ENCODE measurements at places on chromosomes 4 and X.
A peak's percentile ranks its signal among the peaks of the same experiment; 100 is the strongest.

DNA sequence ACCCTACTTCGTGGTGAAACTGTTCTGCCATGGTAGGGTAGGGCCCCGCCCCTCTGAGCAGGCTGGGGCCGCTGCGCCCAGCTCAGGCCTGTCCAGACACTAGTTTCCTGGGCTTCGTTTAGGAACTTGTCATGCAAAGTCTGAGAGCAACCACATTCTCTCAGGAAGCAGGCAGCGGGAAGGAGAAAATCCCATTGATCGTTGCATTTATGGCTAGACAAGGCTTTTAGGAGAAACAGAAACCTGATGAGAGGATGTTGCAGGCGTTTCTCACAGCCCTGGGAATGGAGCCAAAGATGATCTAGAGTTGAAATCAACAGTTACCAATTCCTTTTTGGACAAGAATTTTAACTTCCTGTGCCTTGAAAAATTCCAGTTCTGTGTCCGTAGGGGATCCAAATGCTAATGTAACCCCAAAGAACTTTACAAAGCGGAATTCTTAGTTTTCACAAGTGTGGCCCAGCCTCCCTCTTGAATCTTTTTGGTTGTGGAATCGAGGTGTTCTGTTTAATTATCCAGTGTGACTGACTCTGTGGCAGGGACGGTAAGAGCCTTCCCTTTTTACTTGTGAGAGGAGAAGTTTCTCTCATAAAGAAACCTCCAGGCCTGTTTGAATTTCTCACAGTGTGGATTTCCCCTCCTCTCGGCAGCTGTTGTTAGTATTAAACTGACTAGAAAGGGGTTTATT, 4.5 kb upstream of the CXCL9 start:
- DNase-seq, result no peak

DNA sequence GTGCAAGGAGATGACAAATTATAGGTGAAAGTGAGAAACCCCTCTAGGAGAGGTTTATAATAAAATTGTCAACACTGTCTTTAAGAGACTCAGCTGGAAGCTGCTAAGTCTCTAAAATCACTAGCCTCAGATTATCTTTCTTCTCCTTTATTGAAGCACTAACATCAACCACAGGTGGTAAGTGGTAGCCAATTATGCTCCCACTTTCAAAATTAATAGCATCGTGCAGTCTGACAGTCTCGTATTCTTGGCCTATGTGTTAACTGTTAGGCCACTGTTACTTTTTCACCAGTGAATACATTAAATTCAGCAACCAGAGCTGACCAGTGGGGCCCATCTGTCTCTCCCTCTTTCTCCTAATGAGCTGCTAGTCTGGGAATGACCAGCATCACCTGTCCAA, 674.1 kb downstream of the RAPGEF2 start:
- no peak for DNase-seq

- DNase-seq, result no peak
Observed at GRCh38 chr4:101846550-101846949, 56.0 kb downstream of the BANK1 start.

DNA sequence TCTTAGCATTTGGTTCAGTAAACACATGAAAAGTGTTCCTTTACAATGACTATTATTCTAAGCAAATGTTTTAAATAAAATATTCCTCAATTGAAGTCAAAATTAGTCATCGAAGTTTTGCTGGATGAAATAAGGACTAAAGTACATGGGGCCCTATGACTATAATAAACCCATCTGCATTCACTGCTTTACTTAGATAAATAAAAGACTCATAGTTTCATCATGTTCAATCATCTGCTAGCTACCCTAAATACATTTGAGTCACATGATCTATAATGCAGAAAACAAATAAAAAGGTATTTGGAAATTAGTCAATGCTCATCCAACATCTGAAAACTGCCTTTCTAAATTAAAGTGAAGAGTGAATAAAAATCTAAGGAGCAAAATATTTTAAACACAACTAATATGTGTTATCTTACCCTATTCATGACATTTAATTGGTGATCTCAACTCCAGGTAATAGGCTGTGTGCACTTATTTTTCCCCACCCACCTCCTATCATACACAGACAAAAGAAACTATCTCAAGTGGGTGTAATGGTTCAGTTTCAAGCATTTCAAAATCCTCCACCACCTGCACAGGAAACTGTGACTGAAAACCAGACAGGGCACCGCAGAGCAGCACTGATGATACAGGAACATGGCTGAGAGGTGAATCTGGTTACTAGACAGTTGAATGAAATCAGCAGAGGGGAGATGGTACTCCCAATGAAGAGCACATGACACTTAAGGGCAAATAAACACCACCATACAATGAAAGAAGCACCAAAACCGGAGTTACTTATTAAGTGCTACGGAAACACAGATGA, 78.6 kb downstream of the CAMK2D start:
- peak; percentile 66 for DNase-seq

- DNase-seq, result no peak
Observed at GRCh38 chr4:86220121-86220520, 139.7 kb downstream of the MAPK10 start.

DNA sequence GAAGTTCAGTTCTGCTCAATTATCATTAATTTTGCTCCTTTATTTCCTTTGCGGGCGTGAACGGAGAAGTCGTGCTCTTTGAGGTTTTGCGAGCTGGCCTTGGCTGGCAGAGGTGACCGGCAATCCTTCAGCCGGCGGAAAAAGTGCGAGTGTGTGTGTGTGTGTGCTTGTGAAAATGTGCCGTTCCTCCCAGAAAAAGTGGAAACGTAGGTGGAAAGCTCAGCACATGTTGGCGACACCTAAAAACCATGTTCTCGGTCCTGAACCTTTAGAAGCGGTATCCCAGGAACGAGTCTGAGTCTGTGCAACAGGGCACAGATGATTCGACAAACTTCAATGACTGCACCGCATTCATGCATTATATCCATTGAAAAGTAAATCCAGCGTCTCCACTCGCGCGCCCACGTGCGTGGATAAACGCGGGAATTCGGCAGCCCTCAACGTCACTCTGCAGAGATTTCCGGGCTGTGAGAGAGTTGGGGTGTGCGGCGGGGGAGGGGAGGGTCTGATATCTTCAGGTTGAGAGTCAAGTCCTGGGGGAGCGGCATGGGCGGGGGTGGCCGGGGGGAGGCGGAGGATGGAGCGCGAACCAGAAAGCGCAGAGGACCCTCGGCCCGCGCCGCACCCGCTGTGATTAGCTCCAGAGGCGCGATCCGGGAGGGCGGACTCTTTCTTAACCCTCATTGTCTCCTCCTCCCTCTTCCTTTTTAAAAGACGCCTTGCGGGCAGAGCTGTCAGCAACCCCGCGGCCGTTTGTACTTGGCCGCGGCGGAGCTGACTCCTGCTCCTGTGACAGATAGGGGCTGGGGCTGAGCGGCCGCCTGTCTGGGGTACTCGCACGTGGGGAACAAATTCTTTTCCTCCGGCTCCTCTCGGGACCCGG, at the start of gene SHISA3:
Gene SHISA3, plus strand, starts transcription at position 737 of the 883 bp plus-strand sequence. CDS start 569 bp downstream, outside the sequence.
- DNase-seq, result no peak

GRCh38 chr4:41423117-41423516, 114.8 kb upstream of the LIMCH1 start:
- DNase-seq, result no peak

DNA sequence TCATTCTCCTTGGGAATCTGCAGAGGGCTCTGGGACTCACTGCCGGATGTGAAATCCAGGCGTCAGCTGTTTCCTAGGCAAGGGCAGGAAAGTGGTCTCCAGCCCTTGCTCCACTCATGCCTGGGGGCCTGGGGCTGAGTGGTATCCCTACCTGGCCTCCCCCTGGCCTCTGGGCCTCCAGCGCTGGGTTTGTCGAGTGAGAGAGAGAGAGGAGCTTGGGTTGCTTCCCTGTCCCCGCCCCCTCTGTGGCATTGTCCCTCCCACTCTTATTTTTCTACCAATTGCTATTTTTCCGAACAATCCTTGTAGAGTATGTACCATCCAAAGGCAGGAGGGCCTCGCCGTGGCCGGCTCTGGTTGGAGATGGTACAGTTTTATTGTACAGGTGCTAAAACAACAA, 53.1 kb downstream of the ELF4 start:
- DNase-seq, result no peak

DNA sequence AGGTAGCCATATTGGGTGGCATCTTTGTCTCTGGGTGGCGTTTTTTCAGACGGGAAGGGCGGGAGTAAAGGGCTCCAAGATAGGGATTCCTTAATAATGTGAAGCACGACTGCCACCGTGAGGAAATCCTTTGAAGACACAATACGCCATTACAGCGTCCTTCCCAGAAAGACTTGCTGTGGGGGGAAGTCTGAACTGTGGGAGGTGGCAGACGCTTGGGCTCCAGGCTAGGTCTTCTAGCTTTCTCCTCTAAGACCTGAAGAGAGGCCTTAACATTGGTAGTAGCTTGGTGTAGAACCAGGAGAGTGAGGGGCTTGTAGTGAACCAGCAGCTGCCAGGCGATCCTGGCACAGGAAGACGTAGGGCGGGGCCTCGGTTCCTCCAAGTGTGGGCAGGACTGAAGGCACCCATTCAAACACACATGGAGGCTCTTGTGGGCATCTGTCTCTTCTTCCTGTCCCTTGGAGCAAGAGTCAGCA, 197.3 kb downstream of the OR13H1 start:
- no peak for DNase-seq

GRCh38 chr4:37973441-37973840, 13.2 kb downstream of the PTTG2 start:
- DNase-seq, result no peak

- no peak for DNase-seq
Observed at GRCh38 chrX:149521438-149521837, 16.3 kb upstream of the IDS start.

- DNase-seq, result no peak
Observed at GRCh38 chrX:132533409-132533808, 44.6 kb upstream of the MBNL3 start.

DNA sequence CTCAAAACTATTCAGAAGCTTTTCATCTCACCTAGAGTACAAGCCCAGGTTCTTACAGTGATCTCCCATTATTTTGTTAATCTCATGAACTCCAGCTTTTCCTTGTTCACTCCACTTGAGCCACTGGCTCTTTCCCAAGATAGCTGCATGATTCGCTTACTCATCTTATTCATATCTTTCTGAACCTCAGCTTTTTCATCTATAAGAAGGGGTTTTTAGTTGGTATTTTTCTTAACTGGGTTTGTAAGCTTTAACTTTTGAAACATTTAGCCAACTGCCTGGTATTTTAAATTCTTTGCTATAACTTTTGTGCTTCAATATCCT, 24.0 kb downstream of the GIMD1 start:
- no peak for DNase-seq

DNA sequence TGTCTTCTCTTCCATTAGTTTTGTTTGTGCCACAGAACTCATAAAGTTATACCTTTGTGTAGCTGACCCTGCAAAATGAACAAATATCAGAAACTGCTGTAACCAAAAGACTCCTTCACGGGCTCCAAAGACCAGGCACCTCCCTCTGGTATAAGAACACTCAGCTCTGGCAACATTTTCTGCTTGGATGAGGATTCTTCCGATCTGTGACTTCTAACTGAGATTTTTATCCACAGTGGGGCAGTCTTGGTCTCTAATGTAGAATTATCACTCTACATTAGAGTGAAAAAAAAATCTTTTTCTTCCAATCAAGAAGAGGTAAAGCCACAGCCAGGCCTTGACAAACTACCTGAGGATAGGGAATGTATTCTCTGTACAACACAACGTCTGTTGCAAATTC, 38.5 kb upstream of the PRSS48 start:
- DNase-seq, result no peak

GRCh38 chrX:20091499-20091898, 25.2 kb downstream of the MAP7D2 start:
- no peak for DNase-seq

DNA sequence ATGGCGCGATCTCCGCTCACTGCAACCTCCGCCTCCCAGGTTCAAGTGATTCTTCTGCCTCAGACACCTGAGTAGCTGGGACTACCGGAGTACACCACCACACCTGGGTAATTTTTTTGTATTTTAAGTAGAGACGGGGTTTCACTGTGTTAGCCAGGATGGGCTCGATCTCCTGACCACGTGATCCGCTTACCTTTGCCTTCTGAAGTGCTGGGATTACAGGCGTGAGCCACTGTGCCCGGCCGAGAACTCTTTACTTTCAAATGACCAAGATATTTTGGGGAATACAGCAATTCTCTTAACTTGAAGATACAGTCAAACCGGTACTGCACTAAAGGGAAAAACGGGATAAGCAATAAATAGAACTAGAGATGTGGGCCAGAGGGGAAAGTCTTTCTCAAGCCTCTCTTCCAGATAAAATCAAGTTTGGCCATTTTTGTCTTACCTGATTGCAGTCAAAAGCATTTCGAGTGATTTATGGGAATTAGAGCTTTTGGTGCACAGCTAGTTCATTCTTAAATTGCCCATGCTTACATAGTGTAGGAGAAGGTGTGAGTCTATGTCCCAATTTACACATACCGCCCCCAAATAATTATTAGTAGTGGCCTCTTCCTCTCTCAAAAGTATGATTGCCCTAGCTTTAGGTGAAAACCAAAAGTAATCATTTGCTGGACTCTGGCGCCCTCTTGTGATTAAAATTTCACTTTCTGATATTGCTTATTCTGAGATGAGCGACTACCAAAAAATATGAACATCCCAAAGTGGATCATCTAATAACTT, 53.2 kb upstream of the ABCG2 start:
- no peak for DNase-seq
